SK-MEL-5 (cell line): ENCODE measurements at places on chromosomes 3 and 15. TPM values are rescaled to one million over a fixed set of nuclear protein-coding genes. Genes with fewer than 3 reads are reported as not detected.

Gene CPLX3
- not detected in 2 replicates for total RNA-seq

Gene SLC28A1
- total RNA-seq = not detected in 2 replicates

Gene THPO
- total RNA-seq = 1.1 TPM in 1 of 2 replicates, not detected in the other

Gene RARRES1
- total RNA-seq = 0.58 TPM in 1 of 2 replicates, not detected in the other

Gene UBAP1L
- 31.1 and 31.5 TPM in 2 replicates for total RNA-seq

DNA sequence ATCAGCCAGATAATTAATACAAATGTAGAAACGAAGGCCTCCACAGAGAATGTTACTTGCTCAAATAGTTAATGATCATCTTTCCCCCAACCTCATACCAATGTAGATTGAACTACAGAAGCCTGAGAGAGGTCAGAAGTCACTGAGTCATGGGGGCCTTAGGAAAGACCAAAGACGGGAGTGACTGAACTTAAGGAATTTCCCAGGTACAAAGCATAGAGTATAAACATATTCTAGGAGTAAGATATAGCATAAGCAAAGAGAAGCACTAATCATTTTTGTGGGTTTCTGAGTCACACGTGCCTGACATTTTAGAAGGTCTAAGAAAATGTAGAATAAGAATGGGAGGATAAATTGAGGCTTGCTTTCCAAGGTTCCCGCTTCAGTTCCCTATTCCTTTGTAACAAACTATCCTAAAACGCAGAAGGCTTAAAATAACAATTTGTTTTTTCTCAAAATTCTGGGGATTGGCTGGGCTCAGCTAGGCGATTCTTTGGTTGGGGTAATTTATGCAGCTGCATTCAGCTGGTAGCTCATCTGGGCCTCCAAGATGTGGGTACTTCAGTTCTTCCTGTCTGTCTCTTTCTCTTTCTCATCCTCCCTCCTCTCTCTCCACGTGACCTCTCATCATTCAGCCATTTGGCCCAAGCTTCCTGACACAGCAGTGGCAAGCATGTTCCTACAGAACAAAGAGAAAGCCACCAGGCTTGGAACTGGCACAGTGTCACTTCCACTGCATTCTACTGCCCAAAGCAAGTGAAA lies 422.6 kb downstream of the FOXP1 start:
- DNase-seq = no peak

DNA sequence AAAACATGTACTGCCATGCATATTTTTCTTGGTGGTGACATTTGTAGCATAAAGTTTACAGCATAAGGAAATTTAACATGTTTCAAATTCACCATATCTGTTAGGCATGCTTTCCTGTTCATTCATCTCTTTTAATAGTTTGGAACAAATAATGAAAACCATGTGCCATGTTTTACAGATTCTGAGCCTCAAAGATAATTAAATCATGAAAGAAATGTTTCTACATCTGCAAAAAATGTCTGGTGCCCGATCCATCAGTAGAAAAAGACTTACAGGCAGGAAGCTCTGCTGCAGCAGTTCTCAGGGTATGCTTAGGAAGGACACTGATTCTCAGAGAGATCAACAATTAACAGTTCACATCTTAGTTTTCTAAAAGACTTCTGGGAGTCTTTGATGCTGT lies 316.2 kb downstream of the IL5RA start:
- DNase-seq = no peak

DNA sequence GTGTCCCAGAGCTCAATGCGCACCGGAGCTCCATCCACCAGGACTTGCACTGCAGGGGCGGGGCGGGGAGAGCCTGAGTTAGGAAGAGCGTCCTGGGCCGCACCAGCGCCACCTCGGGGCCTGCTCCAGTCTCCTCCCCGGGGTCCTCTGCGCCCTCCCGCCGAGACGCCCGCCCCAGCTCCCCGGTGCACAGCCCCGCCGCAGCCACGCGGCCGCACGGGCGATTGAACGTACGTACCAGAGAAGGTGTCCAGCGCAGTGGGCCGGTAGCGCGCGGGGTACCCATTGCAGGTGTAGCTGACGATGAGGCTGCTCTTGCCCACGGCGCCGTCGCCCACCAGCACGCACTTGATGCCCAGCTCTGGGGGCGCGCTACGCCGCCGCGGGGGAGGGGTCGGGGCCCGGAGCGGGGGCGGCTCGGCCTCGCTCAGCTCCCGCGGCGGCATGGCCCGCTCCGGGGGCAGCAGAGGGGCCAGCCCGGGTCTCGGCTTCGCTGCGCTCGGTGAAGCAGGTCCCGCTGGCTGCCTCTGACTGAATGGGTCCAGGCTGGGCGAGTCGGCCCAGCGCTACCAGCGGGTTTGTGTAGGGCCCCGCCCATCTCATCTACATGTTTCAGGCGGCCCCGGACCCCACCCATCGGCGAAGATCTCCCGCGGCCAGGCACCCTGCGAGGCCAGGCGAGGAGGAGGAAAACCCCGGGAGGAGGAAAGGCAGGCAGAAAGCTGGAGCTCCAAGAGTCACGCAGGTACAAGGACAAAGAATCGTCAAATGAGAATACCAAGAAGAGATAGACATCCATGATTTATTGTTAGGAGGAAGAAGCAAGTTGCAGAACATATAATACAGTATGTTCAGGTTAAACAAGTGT lies at the start of gene RHOV:
Gene RHOV (minus strand): TSS at position 541 of the 868 bp plus-strand sequence. CDS start 95 bp downstream, at position 446.
- peak; percentile 65 for DNase-seq

DNA sequence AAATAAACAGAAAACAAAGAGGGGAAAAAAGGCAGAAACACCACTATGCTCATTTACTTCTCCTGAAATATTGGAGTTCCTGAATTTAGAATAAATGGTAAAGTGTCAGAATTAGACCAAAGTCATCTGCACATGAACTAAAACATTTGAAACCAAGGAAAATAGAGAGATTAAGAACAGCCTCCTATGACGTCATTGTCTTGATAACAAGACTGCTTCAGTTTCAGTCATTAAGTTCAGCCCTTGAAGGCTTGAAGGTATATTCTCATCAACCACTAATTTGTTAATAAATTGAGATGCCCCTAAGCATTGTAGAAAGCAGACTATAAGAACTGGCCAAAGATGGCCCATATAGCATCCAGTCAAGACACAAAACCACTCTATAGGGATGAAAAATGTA lies 2.5 kb downstream of the SUMF1 start:
- no peak for DNase-seq

GRCh38 chr3:114060906-114061655 lies 4.5 kb downstream of the QTRT2 start:
- DNase-seq = no peak

DNA sequence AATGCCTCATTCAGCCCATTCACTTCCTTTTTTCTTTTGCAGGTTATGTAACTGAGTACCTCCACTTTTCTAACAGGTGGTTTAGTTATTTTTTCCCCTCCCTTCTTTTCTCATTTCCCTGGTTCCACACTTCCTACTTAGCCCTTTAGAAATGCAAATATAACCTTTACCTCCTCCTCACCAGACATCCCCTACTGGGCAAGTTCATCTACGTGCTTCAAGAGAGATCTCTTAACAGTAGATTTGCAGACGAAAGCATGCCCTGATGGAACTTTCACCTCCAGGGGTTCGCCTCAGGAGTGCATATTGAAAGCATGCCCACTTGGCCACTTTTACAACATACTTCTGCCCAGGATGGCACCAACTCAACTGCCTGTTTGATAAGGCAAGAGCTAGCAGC lies 314.1 kb upstream of the LRRC3B start:
- no peak for DNase-seq

GRCh38 chr15:29857221-29857789 lies 35.0 kb upstream of the TJP1 start:
- DNase-seq = no peak

GRCh38 chr3:74590620-74591262 lies 23.7 kb downstream of the CNTN3 start:
- no peak for DNase-seq

DNA sequence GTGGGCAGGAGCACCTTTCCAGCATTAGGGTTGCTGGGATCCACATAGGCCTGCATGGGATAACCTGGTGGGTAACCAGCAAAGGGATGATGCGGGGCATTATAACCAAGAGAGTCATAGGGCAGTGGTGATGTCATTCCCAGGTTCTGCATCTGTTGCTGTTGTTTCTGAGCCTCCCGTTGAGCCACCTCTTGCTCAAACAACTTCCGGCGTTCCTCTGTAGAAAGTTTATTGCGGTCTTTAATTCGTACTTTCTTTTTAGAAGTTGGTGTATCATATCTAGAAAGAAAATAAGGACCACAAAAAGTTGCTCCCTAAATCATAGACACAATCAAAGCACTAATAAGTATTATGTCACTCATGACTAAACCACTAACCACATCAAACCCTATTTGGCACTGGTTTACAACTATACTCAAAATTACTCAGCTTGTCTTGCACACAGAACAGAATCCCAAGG lies 77.8 kb downstream of the NBEAL2 start:
- no peak for DNase-seq

GRCh38 chr3:155153242-155154186 lies 73.4 kb downstream of the MME start:
- DNase-seq = no peak

DNA sequence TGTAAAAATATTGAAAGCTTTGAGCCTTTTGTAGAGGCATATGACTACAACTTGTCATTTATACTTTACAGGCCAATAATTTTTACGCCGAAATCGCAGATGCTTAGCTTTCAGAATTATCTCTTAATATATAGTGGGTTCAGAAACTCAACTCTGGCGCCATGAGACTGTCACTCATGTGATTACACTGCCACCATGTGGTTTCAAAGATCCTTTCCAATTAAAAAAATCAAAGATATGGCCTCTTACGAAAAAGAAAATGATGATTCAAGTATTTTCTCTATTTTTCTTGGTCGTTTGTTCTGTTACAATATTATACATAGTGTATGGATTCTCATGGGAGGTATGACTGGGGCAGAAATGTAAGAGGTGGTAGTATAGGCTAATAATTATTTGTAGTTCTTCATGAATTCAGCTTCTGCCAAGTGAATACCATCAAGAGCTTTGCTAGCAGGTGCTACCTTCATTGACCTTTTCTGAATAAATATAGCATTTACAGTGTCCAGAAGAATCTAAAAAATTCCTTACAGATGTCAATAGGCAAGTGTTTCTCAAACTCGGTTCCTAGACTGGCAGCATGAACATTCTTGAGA lies 751.7 kb upstream of the GOLIM4 start:
- DNase-seq = peak; percentile 55

DNA sequence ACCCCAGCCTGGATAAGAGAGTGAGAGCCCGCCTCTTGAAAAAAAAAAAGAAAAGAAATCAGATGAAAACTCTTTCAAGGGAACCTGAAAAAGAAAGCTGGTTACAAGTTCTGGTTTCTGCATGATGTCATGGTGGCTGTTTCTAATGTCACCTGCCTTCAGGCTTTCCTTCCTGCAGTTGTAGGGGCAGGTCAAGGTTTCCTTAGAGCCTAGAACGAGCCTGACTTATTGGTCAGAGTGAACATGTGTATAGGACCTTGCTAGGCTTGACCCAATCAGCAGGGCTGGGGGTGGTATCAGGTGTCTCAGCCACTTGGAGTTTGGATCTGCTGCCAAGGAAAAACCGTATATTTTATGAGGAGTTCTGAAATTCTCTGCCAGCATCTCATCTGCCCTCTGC lies 3.8 kb downstream of the IVD start:
- DNase-seq = no peak

GRCh38 chr3:157868946-157869345 lies 237.3 kb downstream of the SHOX2 start:
- no peak for DNase-seq

- no peak for DNase-seq
Observed at GRCh38 chr15:35108453-35108852, 23.4 kb upstream of the NANOGP8 start.

DNA sequence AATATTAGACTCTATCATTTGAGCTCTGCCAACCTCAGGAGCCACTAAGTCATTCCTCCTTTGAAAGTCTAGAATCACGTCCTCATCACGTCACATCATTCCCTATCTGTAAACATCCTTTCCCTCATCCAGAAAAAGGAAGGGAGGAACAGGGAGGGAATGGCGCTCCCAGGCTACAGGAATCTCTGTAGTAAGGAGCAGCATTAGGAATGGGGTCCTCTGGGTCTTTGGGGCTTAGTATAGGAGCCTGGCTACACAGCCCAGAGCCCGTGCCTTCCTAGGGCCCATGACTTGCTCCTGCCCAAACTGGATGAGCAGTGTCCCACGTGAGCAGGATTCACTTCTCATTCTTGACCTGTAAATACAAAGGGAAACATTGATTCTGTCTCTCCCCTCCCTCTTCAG lies 1.6 kb downstream of the TAGLN3 start:
- DNase-seq = no peak

DNA sequence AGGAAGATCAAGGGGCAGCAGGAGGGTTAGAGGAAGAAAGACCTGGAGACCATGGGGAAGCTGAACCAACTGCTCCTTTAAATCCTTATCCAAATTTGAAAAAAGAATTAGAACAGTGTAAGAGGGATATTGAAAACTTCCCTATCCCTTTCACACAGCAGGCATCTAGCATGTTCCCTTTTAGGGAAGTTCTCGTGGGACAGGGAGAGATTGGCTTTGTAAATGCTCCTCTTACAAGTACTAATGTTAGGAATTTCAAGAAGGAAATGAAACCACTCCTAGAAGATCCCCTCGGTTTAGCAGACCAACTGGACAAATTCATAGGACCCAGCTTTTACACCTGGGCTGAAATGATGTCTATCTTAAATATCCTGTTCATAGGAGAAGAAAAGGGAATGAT lies 41.5 kb downstream of the PPCDC start:
- no peak for DNase-seq

- DNase-seq = no peak
Observed at GRCh38 chr15:79962178-79962577, 8.8 kb downstream of the BCL2A1 start.

- no peak for DNase-seq
Observed at GRCh38 chr3:18900994-18901393, 247.3 kb upstream of the KCNH8 start.
